ENCODE measurements at places on chromosomes 6 and 20. TPM values are rescaled to one million over a fixed set of nuclear protein-coding genes. Genes with fewer than 3 reads are reported as not detected.

The SAMHD1 gene
- total RNA-seq = 25.1 TPM

The KIF13A gene
- 13.0 TPM for total RNA-seq

The PHACTR3 gene
- total RNA-seq = 0.26 TPM

The FHL5 gene
- total RNA-seq = not detected

The GFOD1 gene
- 2.6 TPM for total RNA-seq

The LAMP5 gene
- not detected for total RNA-seq

The TBXT gene
- total RNA-seq = not detected

The GPR6 gene
- total RNA-seq = not detected

The VWA7 gene
- total RNA-seq = not detected

The TBX18 gene
- total RNA-seq = 7.0 TPM

The TMEM244 gene
- not detected for total RNA-seq

The PPIL6 gene
- total RNA-seq = 1.6 TPM

The FAM83C gene
- total RNA-seq = not detected

The WFDC10B gene
- not detected for total RNA-seq

The RAET1L gene
- total RNA-seq = not detected

The RSPH9 gene
- 0.24 TPM for total RNA-seq

The MOG gene
- total RNA-seq = not detected

The C20orf141 gene
- total RNA-seq = not detected

The AGER gene
- 0.65 TPM for total RNA-seq

The USP49 gene
- total RNA-seq = 0.65 TPM

The HNF4A gene
- total RNA-seq = not detected

The LEMD2 gene
- 50.0 TPM for total RNA-seq

The PRICKLE4 gene
- total RNA-seq = 1.6 TPM

The RHAG gene
- not detected for total RNA-seq

The DZANK1 gene
- total RNA-seq = 0.65 TPM

The MUC21 gene
- total RNA-seq = not detected

The CLVS2 gene
- not detected for total RNA-seq

The EPPIN gene
- not detected for total RNA-seq

The HCRTR2 gene
- total RNA-seq = not detected

The NR2E1 gene
- not detected for total RNA-seq

The C2 gene
- total RNA-seq = 4.8 TPM

The TREML4 gene
- 0.13 TPM for total RNA-seq

The JPH2 gene
- total RNA-seq = 0.16 TPM

The MICA gene
- 29.2 TPM for total RNA-seq

The BCAS1 gene
- total RNA-seq = not detected

The TPX2 gene
- total RNA-seq = 35.1 TPM

All from epithelial cell of alveolus of lung (primary cell).